Activated B cell treated with CpG ODN at 0.5 μM for 24 hours (primary cell): ENCODE measurements at places on chromosomes 4 and X. TPM values are rescaled to one million over a fixed set of nuclear protein-coding genes. Genes with fewer than 3 reads are reported as not detected.

DNA sequence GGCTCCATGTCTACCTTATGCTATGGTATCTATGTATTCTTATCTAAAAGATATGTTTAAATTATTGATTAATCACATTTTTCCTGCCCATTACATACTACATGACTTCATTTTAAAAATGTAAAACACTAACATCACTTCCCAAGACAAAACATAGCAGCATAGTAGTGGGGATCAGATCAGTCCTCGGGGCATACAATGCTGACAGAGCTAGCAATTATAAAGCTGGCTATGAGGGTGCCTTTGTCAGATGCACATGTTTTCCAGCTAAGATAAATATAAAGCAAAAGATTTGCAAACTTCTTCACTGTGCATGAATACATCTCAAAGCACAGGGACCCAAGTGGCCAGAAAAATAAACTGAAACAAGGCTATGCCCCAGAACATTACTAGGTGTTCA is 549.8 kb upstream of the INTU start:
- DNase-seq, result no peak

DNA sequence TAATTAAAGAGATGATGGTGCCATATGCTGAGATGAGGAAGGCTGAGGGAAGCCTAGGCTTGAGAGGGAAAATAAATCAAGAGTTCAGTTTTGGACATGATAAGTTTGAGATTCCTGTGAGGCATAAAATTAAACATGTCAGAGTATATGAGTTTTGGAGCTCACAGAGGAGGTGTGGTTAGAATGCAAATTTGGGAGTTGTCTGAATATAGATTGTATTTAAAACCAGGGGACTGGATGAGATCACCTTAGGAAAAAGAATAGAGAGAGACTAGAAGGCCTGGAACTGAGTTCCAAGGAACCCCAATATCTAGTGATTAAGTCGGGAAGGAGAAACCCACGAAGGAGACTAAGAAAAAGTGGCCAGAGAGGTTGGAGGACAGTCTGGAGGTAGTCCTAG is 65.5 kb downstream of the FRMPD3 start:
- no peak for DNase-seq

DNA sequence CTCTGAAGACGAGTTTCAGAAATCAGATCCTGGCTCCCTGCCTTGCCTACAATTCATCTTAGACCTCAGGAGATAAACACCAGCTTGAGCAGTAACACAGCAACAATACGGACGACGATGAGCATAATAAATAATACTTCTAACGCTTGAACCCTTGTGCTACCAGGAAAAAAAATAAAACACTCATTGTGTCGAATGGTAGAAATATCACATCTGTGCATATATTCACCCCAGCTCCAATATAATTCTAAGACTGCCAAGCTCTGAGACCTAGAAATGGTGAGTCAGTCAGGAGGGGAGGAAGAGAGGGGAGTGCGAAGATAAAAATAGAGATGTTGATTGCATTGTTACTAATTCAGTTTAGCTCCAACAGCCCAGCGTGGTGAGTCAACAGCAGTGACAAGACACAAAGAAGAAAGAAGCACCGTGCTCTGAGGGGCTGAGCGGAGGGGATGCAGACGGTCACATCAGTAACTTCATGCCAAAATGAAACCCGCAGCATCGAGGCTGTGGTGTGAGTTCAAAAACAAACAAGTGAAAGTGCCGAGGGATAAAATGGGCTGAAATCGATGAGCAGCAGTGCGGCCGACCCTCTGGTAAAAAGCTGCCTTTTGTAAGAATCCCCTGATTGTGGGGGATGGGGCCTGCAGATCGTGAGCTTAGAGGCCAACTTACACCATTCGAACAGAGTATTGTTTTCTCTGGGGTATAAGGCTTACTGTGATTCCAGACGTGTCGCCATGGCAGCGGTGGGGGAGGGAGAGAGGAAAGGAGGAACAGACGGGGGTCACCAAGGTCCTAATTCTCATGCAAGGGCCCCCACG is 150.4 kb downstream of the MGST2 start:
- no peak for DNase-seq

DNA sequence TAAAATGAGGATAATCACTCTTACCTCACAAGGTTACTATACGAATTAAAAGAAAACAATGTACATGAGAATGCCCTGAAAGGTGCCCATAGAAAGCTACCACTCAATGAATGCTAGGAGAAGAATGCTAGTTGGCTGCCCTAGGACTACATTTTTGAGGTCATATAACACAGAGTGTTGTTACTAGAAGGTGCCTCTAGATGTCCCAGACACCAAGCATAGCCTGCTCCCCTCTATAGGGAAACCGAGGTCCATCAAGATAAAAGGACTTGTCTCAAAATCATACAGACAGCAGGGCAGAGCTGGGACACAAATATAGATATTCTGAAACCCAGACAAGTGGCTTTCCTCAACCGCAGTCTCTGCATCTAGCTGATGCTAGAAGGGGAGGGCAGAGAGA is 147.0 kb upstream of the ARHGEF9 start:
- DNase-seq, result no peak

- DNase-seq, result no peak
Observed at GRCh38 chr4:74056114-74056857, 17.8 kb upstream of the CXCL3 start.

The ITIH6 gene
- total RNA-seq, result not detected in 2 replicates

The SPARCL1 gene
- not detected in 2 replicates for total RNA-seq
